ENCODE measurements at places on chromosomes 6 and 20.

DNA sequence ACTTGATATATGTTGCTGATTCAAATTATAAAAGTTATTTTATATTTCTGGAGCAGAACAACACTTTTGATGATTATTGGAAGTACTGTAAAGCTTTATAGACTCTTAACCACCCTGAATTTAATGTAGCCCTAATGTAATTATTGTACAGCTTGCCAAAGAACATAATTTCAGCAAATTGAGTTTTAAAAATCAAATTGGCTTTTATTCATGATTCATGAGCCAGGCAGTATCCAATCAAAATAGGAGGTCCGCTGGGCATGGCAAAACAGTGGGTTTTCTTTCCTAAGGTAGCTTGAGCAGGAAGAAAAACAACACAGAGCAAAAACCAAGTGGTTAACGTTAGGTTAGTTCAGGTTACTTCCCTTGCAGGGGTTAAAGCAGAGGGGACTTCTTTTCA lies 64.8 kb upstream of the MAP7 start:
- no peak for DNase-seq

- no peak for DNase-seq
Observed at GRCh38 chr6:25295651-25296050, 16.5 kb downstream of the CARMIL1 start.

DNA sequence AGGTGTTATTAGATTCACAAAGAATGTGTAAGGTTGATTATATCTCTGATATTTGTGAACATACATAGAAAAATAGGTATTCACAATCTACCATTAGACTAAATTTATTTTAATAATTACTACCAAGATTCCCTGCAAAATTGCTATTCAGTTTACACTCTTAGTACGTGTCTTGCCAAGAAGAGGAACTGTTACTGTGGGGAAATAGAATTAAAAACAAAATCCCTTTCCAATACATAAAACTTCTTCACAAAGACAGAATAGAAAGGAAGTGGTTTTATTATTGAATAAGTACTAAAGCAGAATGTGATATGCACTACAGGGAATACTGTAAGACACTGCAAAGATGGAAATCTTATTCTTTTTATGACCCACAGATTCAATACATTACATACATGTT lies 17.0 kb downstream of the RAB32 start:
- DNase-seq, result no peak

- no peak for DNase-seq
Observed at GRCh38 chr6:139027620-139028182, 844 bp upstream of the ABRACL start.

DNA sequence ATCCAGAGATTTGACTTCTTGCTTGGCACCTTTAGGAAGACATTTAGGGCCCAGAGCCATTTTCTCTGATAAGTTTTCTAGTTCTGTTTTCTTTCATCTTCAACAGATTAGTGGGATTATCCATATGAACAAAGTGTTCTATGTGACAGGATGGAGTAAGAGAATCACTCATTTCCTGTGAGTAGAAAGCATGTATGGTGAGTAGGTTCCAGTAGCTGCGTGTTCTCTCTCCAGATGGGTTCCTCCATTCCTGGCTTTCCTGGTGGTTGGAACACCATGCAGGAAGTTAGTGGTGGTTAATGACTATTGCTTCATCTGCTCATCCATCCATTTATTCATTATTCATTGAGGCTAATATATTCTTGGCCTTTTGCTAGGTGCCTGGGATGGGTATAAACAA lies 54.0 kb downstream of the EFCAB8 start:
- no peak for DNase-seq

DNA sequence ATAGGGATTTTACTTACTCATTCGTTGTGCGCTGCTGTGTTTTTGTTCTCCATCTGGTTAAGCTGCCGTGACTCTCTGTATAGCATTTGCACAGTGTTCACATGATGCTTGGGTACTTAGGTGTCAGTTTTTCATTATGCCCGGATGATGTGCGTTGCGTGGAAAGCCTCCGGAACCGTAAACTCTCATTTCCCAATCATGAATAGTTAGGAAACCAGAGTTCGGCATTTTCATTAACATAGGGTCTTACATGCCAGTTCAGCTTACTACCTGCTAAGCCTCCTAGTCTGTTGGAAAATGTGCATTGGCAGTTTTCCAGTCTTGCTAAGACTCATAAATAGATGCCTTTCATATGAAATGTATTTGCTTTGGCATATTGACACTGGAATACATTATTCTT lies 483.4 kb upstream of the FLRT3 start:
- DNase-seq, result no peak

- no peak for DNase-seq
Observed at GRCh38 chr6:168951217-168951616, 302.4 kb downstream of the THBS2 start.

GRCh38 chr6:104688283-104688969 lies 171.3 kb downstream of the HACE1 start:
- DNase-seq, result no peak

- no peak for DNase-seq
Observed at GRCh38 chr6:87932361-87932760, 115.3 kb upstream of the SPACA1 start.

DNA sequence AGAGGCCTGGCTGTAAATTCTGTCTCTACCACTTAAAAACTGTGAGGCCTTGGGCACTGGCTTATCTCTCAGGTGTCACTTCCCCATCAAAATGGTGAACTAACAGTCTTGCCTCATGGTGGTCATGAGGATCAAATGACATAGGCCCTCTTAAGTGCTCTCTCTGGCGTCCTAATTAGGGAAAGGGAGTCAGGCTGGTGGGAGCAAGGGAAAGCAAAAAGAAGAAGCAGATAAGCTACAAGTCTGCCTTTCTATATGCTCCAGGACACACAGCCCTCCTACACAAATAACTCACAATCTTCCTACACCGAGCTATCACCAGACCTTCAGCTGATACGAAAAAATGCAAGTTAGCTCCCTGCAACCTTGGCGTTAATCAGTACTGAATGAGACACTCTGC lies 19.5 kb upstream of the SLC22A16 start:
- no peak for DNase-seq

DNA sequence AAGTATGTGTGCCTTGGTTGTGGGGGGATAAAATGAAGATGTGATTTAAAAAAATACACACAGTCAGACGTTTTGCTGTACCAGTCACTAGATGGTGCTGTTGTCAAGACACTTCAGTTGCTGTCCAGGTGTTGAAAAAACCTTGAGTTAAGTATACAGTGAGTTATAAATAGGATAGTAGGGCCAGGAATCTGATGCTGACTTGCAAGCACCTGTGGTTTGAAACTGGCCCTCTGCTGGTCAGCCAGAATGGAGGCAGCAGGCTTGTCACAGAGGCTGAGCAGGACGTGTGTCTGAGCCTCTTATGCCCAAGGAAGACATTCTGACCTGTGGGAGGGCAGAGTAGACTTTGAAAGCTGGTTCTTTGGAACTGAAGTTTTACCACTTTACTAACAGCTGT lies 27.8 kb downstream of the RNF8 start:
- peak; percentile 31 for DNase-seq

GRCh38 chr6:158663625-158664165 lies 13.8 kb downstream of the SYTL3 start:
- DNase-seq, result no peak

DNA sequence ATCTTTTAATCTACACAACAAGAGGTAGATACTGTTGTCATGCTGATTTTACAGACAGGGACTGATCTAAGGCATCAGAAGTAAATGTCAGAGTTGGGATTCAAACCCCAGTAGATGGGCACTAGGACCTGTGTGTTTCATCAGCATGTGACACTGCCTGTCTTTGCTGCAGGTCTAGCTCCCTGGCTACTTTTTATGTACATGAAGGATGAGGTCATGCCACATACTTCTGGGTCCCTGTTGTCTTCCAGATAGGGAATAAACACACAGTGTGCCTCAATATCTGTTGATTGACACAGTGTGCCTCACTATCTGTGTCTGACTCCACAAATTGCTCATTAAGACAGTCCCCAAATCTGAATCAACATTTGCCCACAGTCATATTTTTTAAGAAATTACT lies 106.9 kb downstream of the TFAP2B start:
- DNase-seq, result no peak

DNA sequence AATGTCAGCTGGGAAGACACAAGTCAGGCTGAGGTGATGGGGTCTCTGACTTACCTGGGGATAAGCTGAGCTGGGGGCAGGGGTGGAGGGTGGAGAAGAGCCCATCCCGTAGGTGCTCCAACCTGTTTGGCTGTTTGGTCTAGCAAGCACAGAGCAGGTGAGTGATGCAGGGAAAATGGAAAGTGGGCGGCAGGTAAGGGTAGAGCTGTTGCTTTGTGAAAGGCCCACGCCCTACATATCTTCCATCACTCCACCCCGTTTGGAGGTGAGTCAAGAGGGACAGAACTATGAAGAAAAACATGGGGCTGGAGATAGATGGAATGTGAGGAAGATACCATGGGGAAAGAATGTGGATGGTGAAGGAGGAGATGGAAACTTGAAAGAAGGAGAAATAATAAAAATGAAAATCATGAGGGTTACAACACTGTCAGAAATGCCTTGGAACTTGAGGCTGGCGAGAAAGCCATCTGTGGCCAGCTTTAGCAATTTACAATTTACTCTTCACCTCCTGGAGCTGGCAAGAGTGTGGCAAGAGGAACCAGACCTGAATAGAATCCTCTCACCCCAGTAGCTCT lies 1.3 kb downstream of the LY6G6C start:
- no peak for DNase-seq

GRCh38 chr20:48236000-48236970 lies 451.0 kb upstream of the SULF2 start:
- DNase-seq, result no peak

DNA sequence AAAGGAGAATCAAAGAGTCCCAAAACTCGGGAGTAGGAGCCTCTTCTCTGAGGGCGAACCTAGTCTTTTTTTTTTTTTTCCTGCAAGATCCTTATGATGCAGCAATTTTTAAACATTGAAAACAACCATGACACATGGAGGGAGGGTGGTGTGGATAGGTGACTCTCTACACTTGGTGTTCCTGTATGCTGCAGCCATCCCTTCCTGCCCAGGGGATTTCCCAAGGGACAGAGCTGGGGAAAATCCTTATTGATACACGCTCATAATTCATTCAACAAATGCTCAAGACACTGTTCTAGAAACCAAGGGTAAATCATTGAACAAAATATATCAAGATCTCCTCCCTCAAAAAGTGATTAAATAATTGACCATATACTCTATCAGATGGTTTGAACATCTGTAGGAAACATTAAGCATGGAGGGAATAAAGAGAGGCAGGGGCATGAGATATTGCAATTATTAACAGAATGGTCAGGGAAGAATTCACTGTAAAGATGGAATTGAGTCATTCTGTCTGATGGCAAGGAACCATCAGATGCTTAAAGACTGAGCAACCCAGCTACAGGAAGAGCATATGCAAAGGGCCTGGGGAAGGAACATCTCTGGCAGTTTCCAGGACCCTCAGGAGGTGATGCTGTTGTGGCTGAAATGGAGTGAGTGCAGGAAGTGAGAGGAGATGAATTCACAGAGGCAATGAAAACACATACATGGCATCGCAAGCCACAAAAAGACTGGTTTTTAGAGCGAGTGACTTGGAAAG lies 13.4 kb upstream of the BTN3A3 start:
- no peak for DNase-seq

GRCh38 chr6:86031713-86032112 lies 389.0 kb upstream of the SYNCRIP start:
- DNase-seq, result no peak

DNA sequence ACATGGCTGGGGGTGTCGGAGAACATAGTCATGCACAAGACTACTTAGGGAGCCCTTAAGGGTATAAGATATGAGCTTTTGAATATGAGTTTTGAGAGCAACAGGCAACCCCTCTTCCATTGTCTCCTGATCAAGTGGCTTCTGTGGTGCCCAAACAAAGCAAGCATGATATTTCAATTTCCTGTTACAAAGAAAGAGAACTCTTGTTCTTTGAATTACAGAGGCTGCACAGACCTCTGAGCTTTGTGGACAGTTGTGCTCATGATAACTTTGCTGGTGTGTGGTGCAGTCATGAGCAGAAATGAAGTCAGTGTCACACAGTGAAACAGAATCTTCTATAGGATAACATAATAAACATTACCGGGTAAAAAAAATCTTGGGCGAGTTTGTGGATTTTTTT lies 66.8 kb upstream of the THEMIS start:
- no peak for DNase-seq

DNA sequence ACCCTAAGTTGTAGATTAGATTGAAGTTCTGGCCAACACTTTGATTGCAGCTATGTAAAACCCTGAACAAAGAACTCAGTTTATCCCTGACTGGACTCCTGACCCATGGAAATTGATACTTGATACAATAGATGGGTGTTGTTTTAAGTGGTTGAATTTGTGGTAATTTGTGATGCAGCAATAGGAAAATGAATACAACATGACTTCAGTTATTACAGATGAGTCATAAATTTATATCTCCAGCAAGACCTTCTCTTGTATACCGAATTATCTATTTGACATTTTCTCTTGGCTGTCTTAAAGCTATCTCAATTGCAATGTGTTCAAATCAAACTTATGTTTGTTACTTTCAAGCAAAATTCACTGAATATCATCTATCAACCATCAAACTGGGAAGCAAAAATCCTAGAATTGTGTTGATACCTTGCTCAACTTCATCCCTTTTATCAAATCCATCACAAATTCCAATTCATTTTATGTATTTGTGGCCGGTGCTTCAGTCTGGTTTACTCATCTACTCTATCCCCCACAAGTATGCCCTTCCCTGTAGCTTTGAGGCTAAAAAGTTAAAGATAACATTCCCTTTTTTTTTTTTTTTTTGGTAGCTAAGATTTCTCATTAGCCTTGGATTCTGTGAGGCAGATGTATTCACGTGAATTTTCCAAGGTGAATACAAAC lies 129.4 kb upstream of the CENPW start:
- no peak for DNase-seq

DNA sequence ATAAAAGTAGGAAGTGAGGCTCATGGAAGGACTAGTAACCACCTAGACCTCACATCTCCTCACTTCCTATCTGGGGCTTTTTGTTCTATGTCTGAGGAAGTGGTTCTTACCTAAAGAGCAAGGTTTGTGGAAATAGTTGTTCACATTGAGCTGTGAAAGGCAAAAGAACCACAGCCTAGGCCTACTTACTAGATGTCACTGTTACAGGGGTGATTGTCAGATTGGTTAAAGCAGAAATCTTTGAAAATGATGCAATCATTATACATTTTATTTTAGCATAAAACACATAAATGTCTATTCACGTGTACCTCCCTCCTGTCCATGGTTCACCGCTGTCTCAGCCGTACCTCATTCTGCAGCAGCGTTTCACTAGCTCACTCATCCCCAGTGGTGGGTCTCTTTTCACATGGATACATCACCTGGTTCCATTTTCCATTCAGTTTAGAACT lies 268.8 kb downstream of the TMEM242 start:
- DNase-seq, result no peak

GRCh38 chr20:32541323-32542258 lies 43.5 kb downstream of the NOL4L start:
- DNase-seq, result no peak

GRCh38 chr6:12440981-12441380 lies 150.8 kb downstream of the EDN1 start:
- peak; percentile 20 for DNase-seq

- DNase-seq, result no peak
Observed at GRCh38 chr20:59376109-59376841, 75.9 kb downstream of the EDN3 start.
